ENCODE measurements at places on chromosomes 2 and 18.

DNA sequence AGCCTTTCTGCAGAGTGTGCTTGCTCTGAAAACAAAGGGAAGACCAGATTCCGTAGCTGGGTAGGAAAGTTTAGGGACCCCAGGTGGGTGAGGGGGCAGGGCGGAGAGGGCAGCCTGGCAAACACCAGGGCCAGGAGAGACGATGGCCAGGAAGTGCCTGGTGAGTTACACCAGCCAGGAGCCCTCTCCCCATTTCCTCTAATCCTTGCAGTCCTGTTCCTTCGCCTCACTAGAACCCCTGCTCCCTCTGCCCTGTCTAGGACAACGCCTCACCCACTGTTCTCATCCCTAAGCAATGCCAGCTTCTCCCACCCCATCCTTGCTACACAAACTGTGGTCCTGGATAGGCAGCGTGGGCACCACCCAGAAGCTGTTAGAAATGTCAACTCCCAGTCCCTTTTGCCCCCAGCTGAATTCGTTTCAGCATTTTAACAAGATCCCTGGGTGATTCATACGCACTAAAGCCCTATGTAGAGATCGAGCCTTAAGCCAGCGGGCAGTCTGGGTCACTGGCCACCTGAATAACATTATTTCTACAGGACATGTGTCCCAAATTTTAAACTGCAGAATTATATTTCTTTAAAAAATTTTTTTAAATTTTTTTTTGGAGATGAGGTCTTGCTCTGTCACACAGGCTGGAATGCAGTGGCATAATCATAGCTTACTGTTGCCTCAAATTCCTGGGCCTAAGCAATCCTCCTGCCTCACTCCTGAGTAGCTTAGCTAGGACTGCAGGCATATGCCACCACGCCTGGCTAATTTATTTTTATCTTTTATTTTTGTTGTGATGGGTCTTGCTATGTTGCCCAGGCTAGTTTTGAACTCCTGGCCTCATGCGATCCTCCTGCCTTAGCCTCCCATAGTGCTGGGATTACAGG is 10.9 kb downstream of the WIPF1 start:
- no peak for DNase-seq

DNA sequence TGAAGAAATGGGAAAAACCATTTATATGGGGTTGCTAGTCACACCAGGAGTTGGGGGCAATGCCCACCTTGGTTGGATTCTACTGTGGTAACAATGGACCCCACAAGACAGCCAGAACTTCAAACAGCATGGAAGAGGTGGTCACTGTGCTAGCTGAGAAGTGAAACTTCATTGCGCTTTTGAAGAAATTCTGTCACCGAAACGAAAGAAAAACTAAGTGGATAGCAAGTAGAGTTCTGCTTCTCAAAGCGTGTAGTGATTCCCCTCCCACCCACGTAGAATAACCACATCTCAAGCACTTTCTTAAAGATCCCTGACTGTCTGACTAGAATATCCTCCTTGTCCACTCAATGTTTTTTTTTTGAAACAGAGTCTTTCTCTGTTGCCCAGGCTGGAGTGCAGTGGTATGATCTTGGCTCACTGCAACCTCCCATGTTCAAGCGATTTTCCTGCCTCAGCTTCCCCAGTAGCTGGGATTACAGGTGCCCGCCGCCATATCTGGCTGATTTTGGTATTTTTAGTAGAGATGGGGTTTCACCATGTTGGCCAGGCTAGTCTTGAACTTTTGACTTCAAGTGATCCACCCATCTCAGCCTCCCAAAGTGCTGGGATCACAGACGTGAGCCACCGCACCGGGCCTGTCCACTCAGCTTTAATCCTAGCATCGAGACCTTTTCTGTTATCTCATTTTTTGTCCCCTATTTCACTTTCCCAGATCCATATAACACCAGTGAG is 30.1 kb upstream of the CCL20 start:
- no peak for DNase-seq

- DNase-seq, result no peak
Observed at GRCh38 chr2:15412779-15413178, 148.4 kb downstream of the NBAS start.

DNA sequence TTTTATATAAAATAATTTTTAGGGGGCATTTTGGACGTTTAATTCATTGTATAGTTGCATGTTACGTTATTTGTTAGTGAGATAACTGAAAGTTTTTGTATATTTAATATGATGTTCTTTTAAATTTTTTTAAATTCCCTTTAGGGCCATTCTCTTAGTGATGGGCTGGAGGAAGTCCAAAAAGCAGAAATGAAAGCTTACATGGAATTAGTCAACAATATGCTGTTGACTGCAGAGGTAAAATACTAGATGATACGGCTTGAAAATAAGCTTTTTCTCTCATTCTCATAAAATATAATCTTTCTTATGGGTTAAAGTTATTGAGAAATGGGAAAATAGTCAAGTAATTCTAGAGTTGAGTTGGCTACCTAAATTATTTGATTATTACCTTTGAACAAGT is 58.9 kb downstream of the MTX2 start:
- no peak for DNase-seq

DNA sequence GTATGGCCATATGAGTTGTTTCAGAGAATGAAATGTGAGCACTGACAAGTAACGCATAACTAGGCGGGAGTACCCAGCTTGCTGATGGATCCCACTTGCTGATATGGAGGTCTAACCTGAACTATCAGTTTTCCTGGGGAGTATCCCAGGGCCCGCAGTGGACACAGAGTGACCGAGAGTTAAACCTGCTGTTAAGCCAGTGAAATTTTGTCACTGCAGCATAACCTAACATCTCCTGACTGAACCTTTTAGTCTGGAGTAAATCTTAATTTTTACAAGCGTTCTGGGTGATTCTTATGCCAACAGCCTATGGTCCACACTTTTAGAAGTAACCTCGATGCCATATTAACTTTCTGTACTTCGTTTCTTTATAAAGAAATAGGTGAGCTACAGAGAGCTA is 54.4 kb downstream of the TGFA start:
- no peak for DNase-seq

DNA sequence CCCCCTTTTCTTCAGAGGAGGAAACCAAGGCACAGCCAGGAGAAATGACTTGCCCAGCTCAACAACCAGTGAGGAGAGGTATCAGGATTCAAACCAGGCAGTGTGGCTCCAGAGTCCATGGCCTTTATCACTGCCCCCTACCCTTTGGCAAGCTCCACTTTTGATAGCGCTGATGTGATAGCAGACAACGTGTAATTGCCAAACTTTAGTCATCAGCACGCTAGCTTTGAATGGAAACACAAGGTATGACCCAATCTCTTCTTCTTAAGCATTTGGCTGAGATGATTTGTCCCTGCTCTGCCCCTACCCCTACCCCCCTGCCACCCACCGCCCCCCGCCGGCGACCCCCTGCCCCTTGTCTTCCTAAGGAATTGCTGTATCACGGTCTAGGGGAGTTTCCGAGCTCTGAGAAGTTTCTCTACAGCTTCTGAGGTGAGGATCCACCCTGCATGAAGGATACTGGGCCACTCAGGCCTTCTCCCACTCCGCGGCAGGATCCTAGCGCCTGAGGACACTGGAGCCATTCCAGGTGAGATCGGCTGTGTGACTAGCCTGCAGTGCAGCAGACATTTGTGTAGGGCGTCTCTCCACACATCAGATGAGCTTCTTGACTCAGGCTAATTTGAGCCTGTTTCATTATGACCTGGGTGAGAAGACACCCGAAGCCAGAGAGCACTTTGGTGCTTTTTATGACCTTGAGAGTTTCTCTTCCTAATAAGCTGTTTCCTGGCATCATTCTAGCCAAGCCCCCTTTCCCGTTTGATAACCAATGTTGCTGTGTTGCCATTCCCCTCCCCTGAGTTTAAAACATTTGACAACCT is 75.1 kb upstream of the MAP4K4 start:
- DNase-seq, result no peak

DNA sequence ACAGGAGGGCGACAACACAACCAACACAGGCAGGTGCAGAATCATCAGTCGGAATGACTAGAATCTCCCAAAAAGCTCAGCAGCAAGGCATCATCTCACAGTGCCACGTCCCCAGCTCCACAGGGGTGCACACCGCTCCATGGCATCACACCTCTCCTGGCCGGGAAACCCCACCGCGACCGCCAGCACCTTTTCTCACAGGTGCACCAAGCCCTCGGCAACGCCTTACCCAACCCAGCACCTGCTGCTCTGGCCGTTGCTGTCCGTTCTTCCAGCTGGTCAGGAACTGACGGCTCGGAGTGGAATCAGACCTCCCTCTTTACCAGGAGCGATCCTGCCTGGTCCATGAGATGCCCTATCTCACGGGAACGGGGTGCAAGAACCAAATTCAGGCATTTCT is 61.3 kb downstream of the ZNF516 start:
- DNase-seq, result no peak

DNA sequence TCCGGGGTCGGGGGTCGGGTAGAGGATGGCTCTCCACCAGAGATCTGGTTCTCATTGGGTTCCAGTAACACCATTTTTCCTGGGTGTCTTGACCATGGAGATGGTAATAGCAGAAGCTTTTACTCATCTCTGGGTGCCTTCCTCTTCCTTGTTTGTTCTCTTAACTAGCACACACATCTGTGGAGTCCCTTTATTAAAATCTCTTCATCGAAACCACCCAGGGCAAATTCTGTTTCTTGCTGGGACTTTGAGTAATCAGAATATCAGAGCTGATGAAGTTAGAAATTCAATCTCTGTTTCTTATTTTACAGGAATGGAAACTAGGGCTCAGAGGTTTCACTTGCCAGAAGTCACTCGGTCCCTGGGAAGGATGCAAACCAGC is 15.0 kb upstream of the TRIB2 start:
- no peak for DNase-seq

- peak; percentile 50 for DNase-seq
Observed at GRCh38 chr18:3525870-3526420, 76.0 kb downstream of the TGIF1 start.

GRCh38 chr2:58616961-58617360 is 375.8 kb upstream of the FANCL start:
- no peak for DNase-seq

- DNase-seq, result no peak
Observed at GRCh38 chr2:27990030-27990590, 99.6 kb downstream of the BABAM2 start.

GRCh38 chr18:415617-416612 is 84.6 kb downstream of the COLEC12 start:
- DNase-seq, result no peak

DNA sequence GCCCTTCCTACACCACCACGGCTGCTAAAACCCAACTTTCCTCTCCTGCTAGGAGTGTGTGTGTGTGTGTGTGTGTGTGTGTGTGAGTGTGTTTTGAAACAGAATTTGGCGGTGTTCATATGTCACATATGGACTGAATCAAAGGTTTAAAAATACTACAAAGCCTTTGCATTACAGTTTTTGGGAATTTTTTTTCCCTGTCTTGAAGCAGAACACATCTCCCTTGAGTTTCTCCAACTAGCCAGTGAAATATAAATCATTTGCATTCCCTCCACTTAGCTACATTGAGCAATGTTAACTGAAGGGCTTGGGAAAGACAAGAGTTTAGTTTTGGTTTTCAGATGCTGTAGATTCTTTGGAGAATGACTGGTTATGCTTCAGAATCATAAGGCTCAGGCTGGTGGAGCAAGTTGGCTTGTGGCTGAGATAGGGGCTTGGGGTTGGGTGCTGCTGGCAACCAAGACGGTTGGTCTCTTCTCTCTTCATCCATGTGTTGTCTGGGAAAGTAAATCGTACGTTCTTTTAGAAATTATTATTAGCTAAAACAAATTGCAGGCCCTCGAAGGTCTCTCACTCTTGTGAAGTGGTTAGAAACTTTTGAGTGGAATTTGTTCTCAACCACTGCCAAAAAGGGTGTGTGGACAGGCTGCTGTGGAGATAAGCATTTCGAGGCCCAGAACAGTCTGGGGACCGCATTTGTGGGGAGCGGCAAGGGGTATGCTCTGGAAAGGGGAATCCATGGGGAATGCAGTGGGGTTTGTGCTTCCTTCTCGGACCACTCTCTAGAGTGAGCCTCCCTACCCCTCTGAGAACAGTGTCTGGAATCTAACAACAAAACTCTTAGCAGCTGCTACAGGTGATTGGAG is 1.4 kb downstream of the NRP2 start:
- no peak for DNase-seq

- no peak for DNase-seq
Observed at GRCh38 chr2:141195087-141195486, 935.7 kb downstream of the LRP1B start.

DNA sequence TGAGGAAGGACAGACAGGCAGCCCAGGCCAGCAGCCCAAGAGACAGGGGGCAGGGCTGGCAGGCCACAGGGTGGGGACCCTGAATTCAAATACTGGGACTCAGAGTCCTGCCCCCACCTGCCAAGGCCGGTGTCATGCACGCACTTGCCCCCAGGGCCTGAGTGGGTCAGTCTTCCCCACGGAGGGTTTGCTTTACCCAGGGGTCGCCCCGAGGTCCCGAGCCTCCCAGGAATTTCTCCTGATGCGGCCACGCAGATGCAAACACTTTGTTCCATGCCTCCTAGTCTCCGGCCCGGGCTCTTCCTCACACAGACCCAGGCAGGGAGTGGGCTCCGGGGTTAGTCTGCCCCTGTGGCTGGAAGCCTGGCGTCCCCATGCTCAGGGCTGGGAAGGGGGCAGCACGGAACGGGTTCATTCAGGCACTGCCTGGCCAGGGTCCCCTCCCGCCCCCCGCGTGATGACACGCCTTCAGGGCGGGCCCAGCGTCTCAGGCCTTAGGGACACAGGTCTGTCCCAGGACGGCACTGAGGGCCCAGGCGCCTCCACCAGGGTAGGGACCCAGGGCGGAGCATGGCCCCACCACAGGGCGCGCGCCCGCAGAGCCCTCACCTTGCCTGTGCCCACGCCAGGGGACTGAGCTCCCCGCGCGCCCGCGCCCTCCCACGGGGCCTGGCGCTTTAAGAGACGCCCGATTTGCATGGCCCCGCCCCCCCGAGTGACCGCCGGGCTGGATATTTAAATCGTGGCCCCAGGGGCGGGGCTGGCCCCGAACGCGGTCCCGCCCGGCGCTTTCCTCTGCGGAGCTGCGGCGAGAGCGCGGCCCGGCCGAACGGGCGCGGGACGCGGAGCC is at the start of gene SNED1:
Gene SNED1, plus strand, starts transcription at position 763 of the 850 bp plus-strand sequence. CDS start 220 bp downstream, outside the sequence.
- peak; percentile 76 for DNase-seq

DNA sequence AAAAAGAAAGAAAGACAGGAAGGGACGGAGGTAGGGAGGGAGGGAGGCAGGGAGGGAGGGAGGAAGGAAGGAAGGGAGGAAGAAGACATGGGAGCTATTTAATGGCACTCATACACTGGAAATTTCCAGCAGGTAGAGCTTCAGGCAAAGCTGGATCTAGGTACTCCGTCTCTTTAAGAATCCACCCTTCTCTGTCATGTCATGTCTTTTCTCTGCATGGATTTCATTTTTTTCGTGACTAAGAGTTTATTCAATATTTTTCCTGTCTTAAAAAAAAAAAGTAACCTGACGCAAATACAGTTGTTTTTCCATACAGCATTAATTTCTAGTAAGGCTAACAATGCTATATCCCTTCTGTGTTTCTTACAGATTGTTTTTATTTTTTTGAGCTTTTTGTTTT is 56.3 kb upstream of the MCFD2 start:
- no peak for DNase-seq

- no peak for DNase-seq
Observed at GRCh38 chr2:28516950-28517349, 21.1 kb downstream of the PLB1 start.

DNA sequence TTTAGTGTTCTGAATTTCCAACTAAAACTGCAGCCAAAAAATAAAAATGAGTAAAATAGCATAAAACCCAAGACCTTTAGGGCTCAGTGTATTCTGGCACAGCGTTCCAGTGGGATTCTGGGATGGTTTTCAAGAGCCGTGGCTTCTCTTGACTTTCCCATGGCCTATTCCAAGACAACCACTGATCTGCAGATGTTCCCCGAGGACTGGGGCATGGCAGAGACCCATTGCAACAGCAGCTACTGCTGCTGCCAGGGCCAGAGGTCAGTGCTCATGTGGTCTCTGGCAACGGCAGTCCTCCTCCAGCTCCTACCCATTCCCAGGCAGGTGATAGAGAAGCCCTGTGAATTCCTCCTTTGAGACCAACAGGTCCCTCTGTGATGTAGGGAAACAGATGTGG is 26.8 kb downstream of the TNP1 start:
- DNase-seq, result no peak
